ENCODE measurements at places on chromosomes 7 and 10.

GRCh38 chr10:80281292-80281691 lies 8.2 kb downstream of the MAT1A start:
- ATAC-seq = no peak

GRCh38 chr7:85052056-85052737 lies 134.7 kb downstream of the SEMA3D start:
- ATAC-seq = no peak

- no peak for ATAC-seq
Observed at GRCh38 chr10:79026806-79027146, 42.0 kb upstream of the ZMIZ1 start.

- ATAC-seq = no peak
Observed at GRCh38 chr10:33945051-33945450, 610.6 kb upstream of the NRP1 start.

DNA sequence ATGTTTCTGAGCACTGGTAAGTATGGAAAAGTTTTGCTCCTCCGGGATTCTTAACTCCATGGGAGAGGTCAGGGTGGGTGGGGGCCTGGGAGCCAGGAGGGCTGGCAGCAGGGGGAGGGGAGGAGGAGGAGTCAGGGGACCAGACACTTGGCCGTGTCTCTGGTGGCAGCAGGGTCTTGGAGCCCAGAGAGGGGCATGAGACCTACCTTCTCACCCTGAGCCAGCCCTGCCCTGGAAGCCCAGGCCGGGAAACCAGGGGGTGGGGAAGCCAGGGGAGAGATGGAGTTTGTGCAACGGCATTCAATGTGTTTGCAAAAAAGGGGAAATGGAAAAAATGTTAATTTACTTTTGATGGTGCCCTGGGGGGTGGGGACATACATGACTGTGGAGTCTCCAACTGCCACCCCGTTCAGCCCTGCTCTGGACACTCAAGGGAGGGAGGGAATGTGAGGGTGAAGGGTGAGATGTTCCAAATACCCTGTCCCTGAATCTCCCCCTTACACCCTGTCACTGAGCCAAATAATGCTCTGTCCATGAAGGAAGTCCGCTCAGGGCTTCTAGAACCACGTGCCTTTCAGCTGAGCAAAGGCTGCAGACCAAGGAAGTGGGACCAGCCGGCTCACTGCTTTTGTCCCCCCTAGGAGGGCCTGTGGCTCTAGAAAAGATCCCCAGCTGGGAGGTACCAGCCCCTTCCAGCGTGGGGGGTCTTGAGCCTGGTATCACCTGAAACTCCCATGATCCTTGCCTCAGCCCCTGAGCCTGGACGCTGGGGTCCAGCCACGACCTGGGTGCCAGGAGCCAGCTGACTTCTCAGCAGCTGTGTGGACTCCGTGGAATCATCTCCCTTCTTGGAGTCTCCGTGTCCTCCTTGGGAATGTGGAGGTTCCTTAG lies 48.3 kb downstream of the TMEM270 start:
- ATAC-seq = no peak

GRCh38 chr7:111931016-111931517 lies 275.1 kb downstream of the DOCK4 start:
- ATAC-seq = no peak

GRCh38 chr10:33248638-33249037 lies 85.8 kb downstream of the NRP1 start:
- ATAC-seq = peak; percentile 31

DNA sequence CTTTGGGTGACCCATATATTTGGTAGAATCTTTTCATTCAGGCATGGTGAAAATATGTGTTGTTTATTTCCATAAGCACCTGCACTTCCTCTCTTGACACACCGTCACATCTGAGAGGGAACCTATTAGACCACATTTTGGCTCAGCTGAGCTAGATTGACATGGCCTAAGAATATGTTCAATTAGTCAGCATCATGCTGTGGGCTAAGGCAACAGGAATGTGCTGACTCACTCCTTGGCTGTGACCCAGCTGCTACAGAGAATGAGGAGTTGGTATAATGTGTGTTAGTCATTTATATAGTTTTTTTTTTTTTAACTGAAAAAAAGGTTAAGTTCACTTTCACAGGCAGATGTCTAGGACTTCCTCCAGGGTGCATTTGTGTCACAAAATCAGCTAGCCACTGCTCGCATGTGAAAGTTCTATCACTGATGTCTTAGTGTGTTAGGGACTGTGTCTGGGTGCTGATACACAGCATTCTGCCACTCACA lies 180.6 kb downstream of the SEMA3E start:
- ATAC-seq = peak; percentile 97

DNA sequence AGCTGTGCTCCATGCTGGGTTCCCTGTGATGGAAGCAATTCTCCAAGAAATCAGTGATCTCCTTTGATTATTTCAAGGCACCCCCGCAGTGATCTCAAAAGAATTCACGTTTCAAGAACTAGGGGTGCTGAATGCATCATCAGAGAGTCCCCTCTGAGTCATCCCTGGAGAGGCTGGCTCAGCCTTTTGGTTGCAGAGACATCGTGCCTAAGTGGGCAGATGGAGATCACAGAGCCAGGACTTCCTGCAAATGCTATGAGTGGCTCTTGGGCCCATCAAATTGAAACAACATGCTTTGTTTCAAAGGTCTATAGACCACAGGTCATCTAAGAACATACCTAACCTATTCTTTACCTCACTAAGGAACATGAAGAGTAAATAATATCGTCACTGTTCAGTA lies 41.5 kb upstream of the PLEKHA1 start:
- no peak for ATAC-seq

- ATAC-seq = no peak
Observed at GRCh38 chr7:117724898-117725297, 148.3 kb downstream of the CTTNBP2 start.

- peak; percentile 71 for ATAC-seq
Observed at GRCh38 chr7:129855234-129855673, 97.5 kb downstream of the UBE2H start.

DNA sequence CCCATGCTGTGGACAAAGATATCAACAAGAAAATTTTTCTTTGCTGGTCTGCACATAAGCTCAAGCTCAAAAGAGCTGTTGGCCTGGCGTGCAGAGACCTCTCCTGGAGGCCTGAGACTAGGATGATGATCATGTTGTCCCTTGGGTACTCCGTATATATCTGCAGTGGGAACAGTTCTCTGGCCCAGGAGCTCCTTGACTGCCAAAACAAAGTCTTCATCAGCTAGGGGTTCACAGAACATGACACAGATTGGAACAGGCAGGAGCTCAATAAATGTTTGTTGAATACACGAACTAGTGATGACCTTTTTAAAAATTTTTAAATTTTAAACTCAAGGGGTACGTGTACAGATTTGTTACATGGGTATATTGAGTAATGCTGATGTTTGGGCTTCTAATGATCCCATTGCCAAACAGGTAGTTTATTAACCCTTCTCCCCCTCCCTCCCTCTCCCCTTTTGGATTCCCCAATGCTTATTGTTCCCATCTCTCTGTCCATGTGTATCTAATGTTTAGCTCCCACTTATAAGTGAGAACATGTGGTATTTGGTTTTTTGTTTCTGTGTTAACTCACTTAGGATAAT lies 49.1 kb downstream of the ZNF783 start:
- ATAC-seq = no peak

DNA sequence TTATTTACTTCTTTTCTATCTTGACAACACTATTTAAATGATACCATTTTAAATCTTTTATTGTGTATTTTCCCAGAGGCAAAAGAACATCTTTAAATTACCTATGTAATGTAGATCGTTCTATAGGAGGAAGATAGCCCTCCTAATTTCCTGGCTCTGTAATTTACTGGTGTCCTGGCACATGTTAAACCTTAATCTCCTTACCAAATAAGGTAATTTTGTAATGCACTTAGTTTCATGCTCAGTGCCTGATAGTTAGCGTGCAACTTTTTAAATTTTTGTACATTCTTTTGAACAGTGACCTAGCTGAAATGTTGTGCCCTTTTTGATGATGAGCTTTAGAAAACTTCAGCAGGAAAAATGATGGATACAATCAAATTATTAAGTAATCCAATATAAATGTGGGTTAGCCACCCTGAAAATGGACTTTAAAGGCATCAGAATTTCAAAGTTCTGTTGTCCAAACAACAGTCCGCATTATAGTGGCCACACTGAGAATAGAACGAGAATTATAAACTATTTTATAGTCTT lies 81.4 kb downstream of the ABCB5 start:
- ATAC-seq = no peak

DNA sequence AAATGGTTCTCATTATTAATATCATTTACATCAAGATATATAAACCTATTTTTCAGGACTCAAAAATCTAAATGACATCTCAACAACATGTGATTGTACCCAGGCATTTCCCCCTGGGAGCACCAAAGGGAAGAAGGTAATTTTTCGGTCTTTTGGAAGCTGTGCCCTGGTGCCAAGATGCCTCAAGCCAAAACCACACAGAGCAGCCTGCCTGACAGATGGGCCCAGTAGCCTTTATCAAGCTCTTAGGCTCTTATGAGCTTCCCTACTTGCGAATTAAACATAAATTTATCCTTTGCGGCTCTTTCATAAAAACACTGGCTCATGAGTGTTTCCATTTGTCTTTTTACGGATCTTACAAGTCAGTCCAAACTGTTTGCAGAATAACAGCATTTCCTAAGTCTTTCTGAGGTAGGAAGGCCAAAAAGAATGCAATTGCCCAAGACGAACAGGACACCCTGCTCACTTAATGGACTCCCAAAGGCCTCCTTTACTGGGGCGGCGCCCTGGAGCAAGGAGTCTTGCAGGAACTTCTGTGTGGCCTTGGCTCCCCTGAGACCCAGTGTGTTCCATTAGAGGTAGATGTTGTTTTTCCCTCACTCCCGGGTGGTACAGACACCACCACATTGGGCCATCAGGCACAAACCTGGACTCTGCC lies 4.1 kb upstream of the RASSF4 start:
- no peak for ATAC-seq

DNA sequence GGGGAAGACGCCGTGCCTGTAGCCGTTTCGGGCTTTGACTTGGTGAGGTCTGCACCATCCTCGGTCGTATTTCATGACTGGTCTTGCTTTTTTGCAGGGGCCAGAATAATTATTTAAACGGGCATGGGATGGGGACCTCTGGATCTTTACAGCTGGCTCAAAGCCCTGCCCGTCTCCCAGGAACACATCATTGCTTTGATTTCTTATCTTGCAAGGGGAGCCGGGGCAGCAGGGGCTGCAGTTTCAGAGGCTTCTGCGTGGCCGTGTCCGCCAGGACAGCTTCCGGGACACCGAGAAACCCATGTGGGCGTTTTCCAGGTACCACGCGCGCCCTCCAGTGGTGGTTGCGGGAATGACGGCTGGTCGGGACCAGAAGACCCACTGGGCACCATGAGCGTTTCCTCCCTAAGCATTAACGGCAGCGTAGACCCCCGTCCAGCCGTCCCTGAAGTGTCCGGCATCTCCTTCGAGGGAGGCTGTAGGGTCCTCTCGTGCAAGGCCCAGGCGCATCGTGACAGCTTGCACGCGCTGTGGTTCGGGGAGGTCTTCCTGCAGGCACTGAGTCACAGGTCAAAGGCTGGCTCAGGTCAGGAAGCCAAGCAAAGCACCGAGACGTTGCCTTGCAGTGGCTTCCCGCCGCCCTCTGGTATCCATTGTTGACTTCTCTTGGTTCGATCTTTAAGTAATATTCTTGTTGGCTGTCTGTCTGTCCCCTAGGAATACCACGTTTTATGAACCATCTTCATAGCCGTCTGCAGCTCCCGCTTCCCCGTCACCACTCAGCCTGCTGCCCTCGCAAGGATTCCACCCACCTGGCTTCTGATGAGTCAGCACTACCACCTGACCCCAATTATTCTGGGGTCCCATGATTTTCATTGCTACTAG lies 16.2 kb upstream of the ZFAND2A start:
- ATAC-seq = peak; percentile 90

DNA sequence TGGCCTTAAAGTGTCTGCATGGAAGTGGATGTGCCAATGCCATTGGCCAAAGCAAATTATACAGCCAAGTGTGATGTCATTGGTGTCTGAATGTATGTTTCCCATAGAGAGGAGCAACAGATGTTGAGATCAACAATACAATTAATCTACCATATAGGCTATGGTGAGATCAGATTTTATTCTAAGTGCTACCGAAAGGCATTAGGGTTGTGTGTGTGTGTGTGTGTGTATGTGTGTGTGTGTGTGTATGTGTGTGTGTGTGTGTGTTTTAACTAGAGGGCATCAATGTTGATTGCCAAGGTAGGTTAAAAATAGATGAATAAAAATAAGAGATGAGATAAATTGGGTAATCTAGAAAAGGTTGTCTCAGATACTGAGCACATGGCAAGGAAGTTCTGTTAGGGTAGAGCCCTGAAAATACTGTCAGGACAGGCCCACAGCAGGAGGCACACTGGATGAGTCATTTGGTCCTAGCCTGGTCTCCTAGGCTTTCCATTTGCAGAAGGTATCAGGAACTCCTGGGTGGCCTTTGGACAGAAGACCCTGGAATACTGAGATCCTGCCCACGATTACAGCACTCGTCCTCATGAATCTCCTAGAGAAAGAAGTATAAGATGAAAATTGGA lies 446.0 kb upstream of the PODXL start:
- ATAC-seq = no peak

- ATAC-seq = no peak
Observed at GRCh38 chr7:128407751-128408708, 1.8 kb downstream of the IMPDH1 start.

GRCh38 chr10:34193931-34194626 lies 621.0 kb downstream of the PARD3 start:
- peak; percentile 55 for ATAC-seq

GRCh38 chr7:45389073-45389872 lies 184.9 kb upstream of the ADCY1 start:
- no peak for ATAC-seq

GRCh38 chr10:127318396-127318795 lies 122.0 kb upstream of the INSYN2A start:
- no peak for ATAC-seq

- no peak for ATAC-seq
Observed at GRCh38 chr10:118342638-118343020, 505 bp upstream of the FAM204A start.

- no peak for ATAC-seq
Observed at GRCh38 chr7:391411-391951, 101.5 kb downstream of the FOXL3 start.

GRCh38 chr7:64868499-64868898 lies 34.6 kb upstream of the ZNF273 start:
- ATAC-seq = no peak

- ATAC-seq = no peak
Observed at GRCh38 chr10:103124420-103125096, 68.5 kb downstream of the NT5C2 start.

DNA sequence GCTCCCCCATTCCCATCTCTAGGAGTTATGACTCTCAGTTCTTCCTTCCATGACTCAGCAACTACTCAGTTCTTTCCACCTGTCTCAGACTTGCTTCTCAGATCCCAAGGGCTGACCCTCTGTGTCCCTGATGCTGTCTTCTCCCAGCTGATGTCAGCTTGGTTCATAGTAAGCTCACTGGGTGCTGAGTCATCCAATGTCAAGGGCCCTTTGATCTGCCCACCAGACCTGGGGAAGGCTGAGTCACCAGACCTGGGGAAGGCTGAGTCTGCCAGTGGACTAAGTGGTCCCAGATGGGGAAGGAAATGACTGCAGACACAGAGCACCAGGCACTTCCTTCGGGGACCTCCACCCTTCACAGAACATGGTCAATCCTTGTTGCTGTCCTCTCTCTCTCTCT lies 76.1 kb upstream of the ZEB1 start:
- peak; percentile 96 for ATAC-seq

Measured in SK-N-SH treated with all-trans-retinoic acid at 6 μM for 48 hours (cell line).